ENCODE measurements at places on chromosomes 4 and X.

- DNase-seq = peak; percentile 67
These were observed 118.0 kb upstream of the WDFY3 start for GRCh38 chr4:85084371-85085094.

DNA sequence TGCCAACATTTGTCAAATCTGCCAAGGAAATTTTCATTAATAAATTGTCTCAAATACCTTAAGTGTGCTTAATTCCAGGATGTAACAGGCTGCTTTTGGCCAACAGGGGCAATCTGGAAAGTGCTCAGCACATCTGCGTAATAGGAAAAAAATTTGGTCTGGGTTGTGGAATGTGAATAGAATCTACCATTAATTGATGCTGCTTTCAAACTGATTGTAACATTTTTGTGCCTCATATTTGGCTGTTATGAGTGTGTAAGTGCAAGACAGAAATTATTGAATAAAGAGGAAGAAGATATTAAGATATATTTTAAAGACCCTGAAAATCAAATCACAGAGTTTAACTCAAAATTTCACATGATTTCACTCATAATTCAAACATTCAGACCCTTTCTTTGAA is 41.1 kb downstream of the REELD1 start:
- DNase-seq = no peak

- DNase-seq = peak; percentile 56
These were observed 17.0 kb upstream of the AP1AR start for GRCh38 chr4:112214390-112215264.

GRCh38 chr4:83171436-83172039 is 57.0 kb upstream of the PLAC8 start:
- peak; percentile 91 for DNase-seq

- DNase-seq = no peak
These were observed 91.1 kb downstream of the SYNPO2 start for GRCh38 chr4:118979712-118980111.

DNA sequence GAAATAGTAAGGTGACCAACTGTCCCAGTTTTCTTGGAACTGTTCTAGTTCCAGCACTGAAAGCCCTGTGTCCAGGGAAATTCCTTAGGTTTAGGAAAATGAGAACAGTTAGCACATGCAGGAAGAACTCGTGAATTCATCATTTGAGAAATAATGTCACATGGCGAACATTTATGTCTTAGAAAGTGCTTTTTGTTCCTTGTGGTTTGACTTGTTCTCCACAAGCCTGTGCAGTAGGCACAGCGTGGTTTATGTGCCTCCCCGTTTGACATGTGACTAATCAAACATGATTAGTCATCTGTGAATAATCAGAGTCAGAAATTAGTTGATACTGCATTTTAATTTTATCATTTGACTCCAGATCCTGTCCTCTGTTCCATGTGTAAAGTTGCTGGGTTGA is 556.0 kb upstream of the CPEB2 start:
- peak; percentile 7 for DNase-seq

GRCh38 chr4:75786526-75786925 is 62.1 kb downstream of the USO1 start:
- DNase-seq = no peak

DNA sequence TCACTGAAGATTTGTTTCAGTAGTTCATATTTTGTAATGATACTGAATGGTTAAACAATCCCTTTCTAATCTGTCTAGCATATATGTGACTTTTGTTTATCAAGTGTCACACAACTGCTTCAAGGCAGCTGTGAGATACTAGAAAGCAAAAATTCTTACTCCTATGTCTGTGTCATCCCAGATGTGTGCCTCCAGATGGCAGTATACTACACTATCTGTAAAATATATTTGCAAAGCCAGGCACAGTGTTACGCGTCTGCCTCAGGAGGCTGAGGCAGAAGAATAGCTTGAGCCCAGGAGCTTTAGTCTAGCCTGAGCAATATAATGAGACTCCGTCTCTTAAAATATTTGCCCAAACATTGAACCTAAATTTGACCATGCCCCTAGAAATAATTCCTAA is 4.0 kb downstream of the NUDT10 start:
- DNase-seq = peak; percentile 11

- no peak for DNase-seq
These were observed 12.8 kb upstream of the UGT2B10 start for GRCh38 chr4:68803013-68803412.

DNA sequence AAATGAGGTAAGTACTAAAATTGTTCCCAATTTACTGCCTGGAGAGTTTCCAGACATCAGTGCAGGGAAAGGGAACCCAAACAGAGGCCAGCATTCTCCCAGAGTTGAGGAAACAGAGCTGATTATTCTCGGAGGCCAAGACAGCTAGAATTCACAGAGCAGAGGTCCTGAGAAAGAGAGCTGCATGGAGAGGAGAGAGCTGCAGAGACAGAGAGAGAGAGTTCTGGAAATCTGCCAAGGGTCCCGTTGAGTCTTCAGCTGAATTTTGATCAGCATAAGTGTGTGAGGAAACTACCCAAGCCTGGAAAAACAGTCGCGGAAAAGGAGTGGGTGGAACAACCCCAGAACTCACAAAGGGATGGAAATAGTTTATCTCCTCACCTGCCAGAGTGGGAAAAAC is 43.8 kb upstream of the GPR173 start:
- DNase-seq = no peak

DNA sequence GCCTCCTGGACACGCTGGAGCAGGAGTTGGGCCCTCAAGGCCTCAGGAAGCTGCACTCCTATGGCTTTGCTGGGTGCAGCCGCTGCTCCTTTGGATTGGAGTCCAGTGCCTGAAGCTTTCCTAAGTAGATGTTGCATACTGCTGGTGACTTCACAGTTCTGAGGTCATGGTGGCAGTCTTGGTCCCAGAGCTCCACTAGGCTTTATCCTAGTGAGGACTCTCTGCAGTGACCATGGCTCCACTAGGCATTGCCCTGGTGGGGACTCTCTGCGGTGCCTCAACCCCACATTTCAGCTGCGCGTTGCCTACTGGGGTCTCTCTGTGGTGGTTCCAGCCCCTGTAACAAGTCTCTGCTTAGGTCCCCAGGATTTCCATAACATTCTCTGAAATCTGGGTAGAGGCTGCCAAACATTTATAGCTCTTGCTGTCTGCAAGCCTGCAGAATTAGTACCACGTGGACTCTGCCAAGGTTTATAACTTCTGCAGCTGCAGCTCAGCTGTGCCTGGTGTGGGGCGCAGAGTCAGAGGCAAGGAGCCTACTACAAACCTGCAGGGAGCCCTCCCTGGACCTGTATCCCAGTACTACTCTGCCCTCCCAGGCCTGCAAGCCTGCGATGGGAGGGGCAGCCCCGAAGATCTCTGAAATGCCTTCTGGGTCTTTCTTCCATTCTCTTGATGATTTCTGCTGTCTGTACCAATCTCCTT is 46.0 kb upstream of the NFKB1 start:
- peak; percentile 21 for DNase-seq

- no peak for DNase-seq
These were observed 34.6 kb downstream of the ATXN3L start for GRCh38 chrX:13285229-13285628.

DNA sequence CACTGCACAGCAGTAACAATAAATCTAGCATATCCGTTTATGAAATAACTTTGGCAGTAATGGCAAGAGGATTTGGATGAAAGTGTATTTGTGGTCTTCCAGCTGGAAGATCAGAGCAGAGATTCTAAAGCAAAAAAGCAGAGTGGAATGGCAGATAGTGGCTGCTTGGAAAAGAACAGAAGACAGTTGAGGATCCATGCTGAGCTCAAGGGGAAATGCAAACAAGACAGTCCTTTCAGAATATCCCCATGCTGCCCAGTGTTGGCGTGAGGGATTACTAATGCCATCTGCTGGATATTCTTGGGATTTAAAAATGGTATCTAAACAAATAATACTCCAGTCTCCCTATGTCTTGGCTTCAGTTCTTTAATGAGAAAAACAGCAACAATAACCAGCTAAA is 629.1 kb upstream of the ATOH1 start:
- peak; percentile 0 for DNase-seq

DNA sequence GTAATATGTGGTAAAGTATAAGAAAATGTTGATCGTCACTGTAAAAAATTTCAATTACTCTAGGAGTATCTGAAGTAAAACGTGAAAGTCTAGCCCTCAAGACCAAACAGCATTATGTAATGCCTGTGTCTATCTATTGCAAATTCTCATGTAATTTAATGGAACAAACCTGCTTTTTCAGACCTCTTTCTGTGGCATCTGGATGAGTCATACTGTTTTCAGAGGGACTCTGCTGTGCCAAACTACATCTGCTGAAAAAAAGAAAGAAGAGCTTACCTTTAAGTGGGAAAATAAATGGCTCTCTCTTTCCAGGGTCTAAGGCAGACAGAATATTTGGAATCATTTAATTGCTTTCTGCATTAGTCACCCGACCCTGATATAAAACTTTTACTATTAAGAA is 89.8 kb upstream of the ARMCX2 start:
- DNase-seq = no peak
